ENCODE measurements at places on chromosomes 1 and 21.
A peak's percentile ranks its signal among the peaks of the same experiment; 100 is the strongest.

DNA sequence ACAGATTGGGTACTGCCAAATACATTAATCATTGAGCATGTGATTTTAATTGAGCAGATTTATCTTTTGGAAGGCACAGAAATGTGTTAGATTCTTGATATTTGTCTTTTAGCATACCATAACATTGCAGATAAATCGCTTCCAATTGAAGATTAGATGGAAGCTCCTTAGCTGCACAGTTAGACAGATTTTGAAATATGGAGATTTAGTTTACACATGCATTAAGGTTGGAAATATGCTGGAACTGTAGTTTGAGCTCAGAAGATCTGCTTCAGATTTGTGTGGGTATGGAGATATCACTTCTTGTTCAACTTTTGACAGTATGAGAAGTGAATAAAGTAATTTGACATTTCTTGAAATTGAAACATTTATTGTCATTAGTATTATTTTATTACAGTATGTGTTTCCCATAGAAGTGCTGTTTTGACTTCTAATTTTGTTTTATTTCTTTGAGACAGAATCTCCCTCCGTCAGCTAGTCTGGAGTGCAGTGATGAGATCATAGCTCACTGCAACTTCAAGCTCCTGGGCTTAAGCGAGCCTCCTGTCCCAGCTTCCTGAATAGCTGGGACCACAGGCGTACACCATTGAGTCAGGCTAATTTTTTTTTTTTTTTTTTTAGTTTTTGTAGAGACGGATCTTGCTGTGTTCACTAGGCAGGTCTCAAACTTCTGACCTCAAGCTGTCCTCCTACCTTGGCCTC lies 29.1 kb downstream of the THRAP3 start:
- DNase-seq: no peak

- no peak for DNase-seq
Observed at GRCh38 chr1:7196036-7196911, 411.0 kb downstream of the CAMTA1 start.

- DNase-seq: no peak
Observed at GRCh38 chr1:61434276-61434675, 290.7 kb downstream of the TM2D1 start.

DNA sequence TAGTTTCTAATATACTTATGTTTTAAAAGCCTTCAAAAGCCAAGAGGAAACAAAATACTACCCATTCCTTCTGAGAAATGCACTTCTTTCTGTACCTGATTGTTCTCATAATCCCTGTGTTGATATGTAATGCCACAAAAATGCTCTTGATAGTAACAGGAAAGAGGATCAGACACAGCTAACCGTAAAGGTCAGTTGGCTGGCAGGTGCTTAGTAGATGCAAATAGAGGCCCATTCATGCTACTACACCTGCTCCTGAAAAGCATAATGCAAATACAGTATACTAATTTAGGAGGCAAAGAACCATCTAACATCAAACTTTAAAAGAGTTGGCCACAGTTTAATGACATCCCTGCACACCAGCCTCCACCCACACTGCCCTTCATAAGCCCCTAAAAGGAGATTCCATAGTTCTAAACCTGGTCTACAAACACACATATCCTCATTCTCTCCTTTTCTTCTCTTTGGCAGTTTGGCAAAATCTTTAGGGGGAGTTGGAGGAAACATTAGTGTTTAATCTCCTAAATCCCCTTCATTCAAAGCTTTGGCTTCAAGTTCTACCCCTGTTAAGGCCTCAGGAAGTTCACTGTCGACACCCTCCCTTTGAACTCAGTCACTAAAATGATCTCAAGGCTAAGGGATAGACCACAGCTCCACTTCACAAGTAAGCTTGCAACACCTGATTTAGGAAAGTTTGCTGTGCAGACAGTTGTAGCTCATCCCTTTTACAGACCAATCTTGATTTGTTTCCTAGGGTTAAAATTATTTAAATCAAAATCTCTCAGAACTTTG lies 2.9 kb upstream of the CD46 start:
- DNase-seq: no peak

DNA sequence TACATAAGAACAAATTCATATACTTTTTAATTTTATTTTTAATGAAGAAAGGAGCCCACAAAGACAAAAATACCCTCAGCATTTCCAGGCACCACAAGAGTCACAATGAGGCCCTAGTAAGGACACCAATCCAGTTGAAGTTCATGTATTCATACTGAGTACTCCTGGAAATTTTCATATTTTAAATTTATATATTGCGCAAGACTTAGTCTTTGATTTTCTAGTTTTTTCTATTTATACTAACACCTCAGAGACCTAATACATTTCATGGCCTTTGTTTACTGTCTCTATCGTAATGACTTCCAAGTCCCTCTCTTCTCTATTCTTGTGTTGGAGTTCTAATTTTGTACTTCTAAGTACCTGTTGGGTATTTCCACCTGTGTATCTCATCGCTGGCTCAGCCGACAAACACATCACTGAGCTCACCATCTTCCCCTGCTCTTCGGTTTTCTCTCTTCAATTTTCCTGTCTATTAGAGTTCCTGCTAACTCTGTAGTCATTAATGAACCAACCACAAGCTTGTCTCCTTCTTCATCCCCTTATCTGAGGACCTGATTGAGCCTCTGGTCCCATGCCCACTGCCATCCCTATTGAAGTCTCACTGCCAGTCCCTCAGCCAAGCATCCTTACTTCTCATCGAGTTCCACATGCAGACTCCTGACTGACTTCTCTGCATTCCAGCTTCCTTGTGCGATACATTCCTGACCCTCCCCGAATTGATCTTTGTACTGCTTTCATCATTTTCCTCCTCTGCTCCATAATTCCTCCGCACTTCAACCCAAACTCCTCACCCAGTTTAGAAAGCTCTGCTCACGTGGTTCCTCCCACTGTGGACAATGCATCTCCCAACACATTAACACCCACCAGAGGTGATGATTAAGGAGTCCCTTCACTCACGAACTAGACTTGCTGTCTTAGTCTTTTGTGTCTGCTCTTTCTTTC lies 17.3 kb upstream of the IRF2BP2 start:
- no peak for DNase-seq

- DNase-seq: no peak
Observed at GRCh38 chr1:66175581-66175980, 358.4 kb upstream of the SGIP1 start.

- peak; percentile 59 for DNase-seq
Observed at GRCh38 chr1:32538887-32539583, at the start of gene ZBTB8A. ZBTB8A (plus strand) TSS chr1:32539427; CDS start chr1:32592932, 53,505 bp downstream.

GRCh38 chr1:63704443-63704842 lies 69.4 kb upstream of the ROR1 start:
- no peak for DNase-seq

DNA sequence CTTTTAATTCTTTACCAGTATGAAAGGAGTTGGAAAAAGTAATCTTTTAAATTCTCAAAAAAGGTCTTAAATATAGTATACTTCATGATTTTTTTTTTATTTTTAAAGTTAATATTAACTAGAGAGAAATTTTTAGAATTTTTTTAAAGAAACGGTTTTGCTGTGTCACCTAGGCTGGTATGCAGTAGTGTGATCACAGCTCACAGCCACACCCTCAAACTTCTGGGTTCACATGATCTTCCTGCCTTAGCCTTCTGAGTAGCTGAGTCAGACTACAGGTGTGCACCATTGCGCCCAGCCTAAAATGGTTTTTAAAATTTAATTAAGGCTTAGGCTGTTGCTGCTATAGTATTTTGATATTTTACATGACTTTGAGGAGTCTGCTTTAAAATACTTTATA lies 52.4 kb downstream of the TLCD4 start:
- no peak for DNase-seq

GRCh38 chr21:18542081-18542480 lies 138.5 kb upstream of the TMPRSS15 start:
- DNase-seq: no peak

DNA sequence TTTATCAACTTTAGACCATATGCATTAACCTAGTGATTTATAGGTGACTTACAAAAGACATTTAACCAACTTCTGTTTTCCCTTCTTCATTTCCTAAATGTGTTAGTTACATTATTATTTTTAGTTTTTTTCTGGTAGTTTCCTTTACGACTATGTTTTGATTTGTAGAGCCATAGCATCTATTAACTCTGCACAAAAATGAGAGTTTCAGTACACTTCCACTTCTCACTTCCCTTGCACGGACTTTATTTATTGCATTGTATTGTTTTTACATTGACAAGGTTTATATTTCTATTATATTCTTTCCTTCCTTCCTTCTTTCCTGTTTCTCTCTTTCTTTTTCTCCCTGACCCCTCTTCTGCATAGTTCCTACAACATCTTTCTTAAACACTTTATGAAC lies 14.7 kb downstream of the PKN2 start:
- DNase-seq: no peak

DNA sequence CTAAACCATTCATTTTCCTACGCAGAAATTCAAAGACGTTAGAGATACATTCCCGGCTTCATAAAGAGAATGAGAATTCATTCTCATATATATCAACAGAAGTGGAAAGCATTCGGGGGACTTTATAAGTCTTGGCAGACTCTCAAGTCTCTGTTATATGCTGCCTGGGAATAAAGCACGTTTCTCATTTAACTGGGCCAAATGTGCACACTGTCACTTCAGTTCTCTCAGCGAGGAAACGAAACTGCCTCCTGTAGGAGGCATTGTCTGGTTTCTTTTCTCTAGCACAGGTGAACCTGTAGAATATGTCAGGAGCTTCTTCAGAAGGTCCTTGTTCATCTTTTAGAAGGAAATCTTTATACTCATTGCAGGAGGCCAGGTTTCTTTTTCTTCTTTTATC lies 367.6 kb downstream of the PTBP2 start:
- no peak for DNase-seq

- no peak for DNase-seq
Observed at GRCh38 chr1:239169276-239169675, 217.1 kb upstream of the CHRM3 start.

DNA sequence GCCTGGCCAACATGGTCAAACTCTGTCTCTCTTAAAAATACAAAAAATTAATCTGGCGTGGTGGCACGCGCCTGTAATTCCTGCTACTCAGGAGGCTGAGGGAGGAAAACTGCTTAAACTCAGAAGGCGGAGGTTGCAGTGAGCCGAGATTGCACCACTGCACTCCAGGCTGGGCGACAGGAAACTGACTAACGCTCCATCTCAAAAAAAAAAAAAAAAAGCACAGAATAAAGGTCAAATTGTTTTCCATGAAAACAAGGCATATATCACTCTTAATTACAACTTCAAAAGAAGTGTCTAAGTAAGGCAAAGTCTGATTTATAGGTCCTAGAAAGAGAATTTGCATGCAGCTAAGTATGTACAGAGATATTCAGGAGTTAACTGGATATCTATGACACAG lies 25.6 kb downstream of the EYA3 start:
- DNase-seq: no peak

GRCh38 chr1:200029822-200030152 lies 2.3 kb downstream of the NR5A2 start:
- no peak for DNase-seq

- DNase-seq: no peak
Observed at GRCh38 chr1:116365353-116365780, 7.7 kb upstream of the ATP1A1 start.

- no peak for DNase-seq
Observed at GRCh38 chr1:234715252-234716014, 105.5 kb upstream of the IRF2BP2 start.

- no peak for DNase-seq
Observed at GRCh38 chr1:183780757-183781156, 24.2 kb upstream of the RGL1 start.

DNA sequence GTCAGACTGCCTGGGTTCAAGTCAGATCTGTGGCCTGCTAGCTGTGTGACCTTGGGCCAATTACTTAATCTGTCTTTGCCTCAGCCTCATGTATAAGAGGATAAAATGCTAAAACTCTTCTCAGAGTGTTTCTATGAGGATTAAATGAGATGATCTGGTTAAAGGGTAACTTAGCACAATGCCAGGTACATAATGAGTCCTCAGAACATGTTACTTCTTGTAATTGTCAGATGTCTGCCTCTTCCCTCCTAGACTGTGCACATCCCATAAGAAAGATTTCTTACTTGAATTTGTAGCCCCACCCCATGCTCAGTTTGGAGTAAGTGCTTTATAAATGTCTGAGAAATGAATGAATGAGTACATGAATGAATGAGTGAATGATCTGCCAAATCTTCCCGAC lies 34.6 kb upstream of the HIVEP3 start:
- no peak for DNase-seq

- DNase-seq: no peak
Observed at GRCh38 chr1:65174585-65174984, 26.6 kb downstream of the AK4 start.

- no peak for DNase-seq
Observed at GRCh38 chr1:30728340-30728739, 5.0 kb upstream of the MATN1 start.

DNA sequence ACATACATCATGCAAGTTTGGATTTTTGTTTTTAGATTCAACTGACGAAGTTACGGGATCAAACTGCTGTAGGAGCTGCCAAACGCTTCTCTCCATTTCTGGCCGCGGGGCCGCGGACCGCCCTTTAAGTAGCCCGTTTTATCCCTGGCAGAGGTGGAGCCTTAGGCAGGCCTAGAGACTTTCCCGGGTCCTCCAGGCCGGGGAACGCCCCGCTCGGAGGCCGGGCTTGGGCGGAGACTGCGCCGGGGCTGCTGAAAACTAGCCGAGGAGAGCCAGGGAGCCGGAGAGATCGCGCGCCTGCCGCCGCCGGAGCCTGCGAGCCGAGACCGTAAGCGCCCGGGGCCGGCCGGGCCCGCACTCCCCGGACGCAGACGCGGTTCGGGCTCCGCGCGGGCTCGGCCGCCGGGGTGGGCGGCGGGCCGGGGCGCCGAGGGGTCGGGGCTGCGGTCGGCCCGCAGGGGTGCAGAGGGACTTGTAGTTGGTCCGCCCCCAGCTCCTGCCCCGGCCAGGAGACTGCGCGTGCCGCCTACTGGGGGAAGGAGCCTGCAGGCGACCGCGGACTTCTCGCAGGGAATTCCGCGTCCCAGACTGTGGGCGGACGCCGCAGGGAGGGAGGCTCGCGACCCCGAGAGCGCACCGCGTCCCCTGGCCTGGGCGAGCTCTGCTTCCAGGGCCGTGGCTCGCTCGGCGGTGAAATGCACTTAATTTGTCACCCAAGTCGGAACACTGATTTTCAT lies at the start of gene EPHX1:
Gene EPHX1, plus strand, starts transcription at position 283 of the 737 bp plus-strand sequence. CDS start 18,606 bp downstream, outside the sequence.
- peak; percentile 64 for DNase-seq

GRCh38 chr1:4510276-4510691 lies 144.1 kb upstream of the AJAP1 start:
- no peak for DNase-seq

GRCh38 chr1:215529111-215529510 lies 38.0 kb upstream of the KCTD3 start:
- no peak for DNase-seq

DNA sequence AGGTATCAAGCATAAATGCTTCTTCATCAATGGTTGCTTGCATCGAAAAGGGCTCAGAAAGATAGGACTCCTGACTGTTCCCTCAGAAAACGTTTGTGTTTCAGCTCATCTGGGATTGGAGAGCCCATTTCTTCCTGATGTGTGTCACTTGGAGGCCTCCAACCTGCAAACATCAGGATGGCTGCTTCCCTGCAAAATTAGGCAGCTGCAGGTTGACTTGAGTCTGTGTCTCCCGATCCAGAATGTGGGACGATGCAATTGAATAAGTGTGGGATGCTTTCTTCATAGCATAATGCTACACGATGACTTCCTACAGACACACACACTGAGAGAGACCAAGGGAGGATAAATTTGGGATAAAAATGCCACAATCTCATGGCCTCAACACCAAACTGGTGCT lies 42.2 kb downstream of the OLIG1 start:
- no peak for DNase-seq

Measured in NCI-H1105 (cell line).